Stimulated activated CD4-positive, alpha-beta T cell treated with anti-CD3 and anti-CD28 coated beads, Interleukin-2, amount 100 ng/mL, for 4 hours (primary cell): ENCODE measurements at places on chromosomes 3 and 15.

- DNase-seq: no peak
These were observed 71.5 kb upstream of the FILIP1L start for GRCh38 chr3:100185847-100186246.

DNA sequence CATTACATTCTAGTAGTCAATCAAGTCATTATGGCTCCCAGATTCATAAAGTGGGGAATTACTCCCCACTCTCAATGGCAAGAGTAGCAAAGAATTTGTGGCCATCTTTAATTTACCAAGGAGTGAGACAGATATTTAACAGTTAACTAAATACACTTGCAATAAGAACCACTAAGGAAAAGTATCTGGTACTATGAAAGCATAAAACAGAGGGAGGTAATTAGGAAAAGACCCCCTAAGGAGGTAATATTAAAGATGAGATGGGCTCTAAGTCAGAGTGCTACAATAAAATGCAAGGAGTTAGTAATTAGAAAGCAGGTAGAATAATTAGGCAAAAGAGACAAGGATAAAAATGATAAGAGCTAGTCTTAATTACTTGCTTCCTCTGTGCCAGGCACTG is 301.9 kb downstream of the CHL1 start:
- DNase-seq: no peak

DNA sequence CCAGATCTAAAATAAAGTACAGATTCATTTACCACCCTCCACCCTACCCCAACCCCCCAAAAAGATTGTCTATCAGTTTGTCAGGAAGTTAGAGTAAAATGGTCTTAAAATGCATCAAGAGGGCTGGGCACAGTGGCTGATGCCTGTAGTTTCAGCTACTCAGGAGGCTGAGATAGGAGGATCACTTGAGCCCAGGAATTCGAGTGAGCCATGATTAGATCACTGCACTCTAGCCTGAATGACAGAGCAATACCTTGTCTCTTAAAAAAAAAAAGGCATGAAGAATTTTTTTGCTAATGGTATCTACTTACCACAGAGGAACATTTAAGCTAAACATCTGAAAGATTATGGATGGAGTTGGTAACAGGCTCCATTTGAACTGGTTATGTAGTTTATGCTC is 71.0 kb downstream of the RBM6 start:
- DNase-seq: no peak

- no peak for DNase-seq
These were observed 202.5 kb downstream of the UBE3A start for GRCh38 chr15:25236143-25236860.

DNA sequence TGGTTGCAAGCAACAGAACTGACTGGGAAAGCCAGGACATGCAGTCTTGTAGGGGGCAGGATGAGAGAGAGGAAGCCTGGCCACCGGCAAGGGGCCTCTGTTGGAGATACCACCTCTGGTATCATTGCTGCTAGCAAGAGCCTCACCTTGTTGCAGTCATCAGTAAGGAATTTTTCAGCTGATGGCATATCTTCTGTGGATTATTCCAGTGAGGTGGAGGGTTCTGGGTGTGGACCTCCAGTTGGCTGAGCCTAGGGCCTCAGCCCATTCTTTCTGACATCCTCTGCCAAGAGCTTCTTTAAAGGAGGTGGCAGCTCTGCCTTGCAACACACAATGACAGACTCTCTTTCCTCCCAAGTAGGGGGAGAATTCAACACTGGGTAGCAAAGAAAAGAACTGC is 128.9 kb downstream of the AQP9 start:
- no peak for DNase-seq

- no peak for DNase-seq
These were observed 14.4 kb downstream of the MASP1 start for GRCh38 chr3:187277129-187277462.

- no peak for DNase-seq
These were observed 69.6 kb upstream of the ATP10A start for GRCh38 chr15:25932696-25933095.

DNA sequence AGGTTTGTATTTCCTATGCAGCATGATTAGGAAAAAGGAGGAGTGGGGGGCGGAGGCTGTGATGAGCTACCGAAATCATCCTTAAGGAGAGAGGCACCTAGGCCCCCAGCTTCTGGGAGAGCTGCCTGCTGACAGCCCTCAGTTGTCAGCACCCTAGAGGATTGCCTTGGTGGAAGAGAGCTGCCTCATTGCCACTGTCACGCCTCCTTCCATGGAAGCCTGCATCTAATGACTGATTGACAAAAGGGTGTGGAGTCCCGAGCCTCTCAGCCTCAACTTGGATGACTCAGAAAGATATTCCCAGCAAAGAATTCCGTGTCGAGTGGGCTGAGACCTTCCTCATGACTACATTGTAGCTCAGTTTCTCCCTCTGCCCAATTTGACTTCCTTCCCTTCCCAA is 320.4 kb upstream of the PROK2 start:
- DNase-seq: no peak

DNA sequence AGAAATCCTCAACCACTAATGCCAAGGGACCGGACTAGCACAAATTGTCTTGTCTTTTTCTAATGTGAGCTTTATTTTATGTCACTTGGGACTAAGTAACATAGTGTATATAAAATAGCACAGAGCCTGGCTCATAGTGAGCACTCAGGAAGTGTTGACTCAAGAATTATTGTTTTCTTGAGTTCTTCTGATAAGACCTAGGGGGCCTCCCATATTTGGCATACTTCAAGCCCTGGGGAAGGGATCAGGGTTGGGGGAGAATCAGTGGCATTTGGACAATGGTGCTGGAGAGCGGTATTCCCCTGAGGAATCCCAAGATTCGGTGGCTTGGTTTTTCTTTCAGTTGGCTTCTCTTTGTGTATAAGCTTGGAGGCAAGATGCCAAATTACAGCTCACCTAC is 19.4 kb downstream of the ZNF80 start:
- no peak for DNase-seq

- no peak for DNase-seq
These were observed 108.3 kb downstream of the LRIG1 start for GRCh38 chr3:66392512-66392911.

DNA sequence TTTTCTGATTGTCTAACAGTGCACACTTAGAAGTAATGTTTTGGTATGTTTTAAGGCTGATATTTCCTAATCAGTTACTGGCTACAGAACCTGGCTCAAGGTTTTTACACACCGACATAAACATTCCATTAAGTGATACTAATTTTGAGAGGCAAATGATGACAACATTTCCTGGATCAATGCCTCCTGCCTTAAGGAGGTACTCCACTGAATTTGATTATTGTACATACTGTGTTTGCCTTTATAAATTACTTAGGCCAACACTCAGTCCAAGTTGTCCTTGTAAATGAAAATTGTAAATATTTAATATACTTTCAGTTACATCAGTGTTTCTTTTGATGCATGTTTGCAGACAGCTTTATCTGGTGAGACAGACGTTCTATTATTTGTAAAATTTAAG is 24.2 kb upstream of the LXN start:
- no peak for DNase-seq

GRCh38 chr3:155076888-155077287 is 3.2 kb upstream of the MME start:
- DNase-seq: no peak

DNA sequence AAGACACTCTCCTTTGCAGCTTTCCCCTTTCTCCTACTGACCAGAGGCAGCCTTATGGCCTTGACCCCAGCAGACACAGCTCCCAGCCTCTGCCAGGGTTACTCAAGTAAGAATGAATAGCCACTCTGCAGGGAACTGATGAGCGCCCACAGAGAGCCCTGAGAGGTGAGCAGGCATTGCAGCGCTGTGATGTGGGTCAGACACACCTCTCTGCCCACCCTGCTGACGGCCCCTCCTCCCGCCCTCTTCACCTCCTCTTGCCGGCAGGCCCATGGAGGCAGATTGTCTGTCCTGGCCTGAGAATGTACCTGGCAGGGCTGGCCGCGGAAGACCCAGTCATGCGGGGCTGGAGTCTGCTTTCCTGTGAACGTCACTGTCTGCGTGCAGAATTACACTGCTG is 512.6 kb upstream of the PPP2R3A start:
- DNase-seq: no peak

GRCh38 chr3:137468446-137468845 is 295.7 kb upstream of the SOX14 start:
- DNase-seq: no peak

GRCh38 chr15:64581408-64581761 is 121.0 kb downstream of the ZNF609 start:
- DNase-seq: no peak

DNA sequence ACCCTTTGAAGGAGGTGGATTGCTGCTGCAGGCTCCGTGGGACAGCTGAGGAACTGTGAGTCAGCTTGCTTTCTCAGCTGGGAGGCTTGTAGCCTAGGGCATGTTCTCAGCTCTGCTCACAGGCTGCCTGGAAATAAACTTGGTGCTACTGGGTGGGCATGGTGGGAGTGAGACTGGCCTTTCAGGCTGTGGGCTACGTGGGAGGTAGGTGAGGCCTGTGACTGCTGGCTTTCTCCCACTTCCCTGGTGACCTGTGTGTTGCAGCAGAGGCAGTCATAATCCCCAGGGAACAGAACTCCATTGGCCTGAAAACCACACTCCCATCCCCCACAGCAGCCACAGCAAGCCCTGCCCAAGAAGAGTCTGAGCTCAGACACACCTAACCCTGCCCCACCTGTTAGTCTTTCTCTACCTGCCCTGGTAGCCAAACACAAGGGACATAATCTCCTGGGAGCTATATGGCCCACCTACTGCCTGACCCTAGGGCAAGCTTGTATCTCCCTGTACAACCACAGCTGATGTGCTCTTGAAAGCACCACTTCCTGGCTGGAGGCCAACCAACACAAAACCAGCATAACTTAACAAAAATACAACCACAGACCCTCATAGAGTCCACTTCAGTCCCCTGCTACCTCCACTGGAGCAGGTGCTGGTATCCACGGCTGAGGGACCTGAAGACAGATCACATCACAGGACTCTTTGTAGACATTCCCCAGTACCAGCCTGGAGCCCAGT is 236.5 kb downstream of the SQOR start:
- DNase-seq: no peak

- no peak for DNase-seq
These were observed 207.0 kb upstream of the NR2E3 start for GRCh38 chr15:71603379-71603778.

- no peak for DNase-seq
These were observed 277.5 kb upstream of the TBL1XR1 start for GRCh38 chr3:177474652-177475355.

DNA sequence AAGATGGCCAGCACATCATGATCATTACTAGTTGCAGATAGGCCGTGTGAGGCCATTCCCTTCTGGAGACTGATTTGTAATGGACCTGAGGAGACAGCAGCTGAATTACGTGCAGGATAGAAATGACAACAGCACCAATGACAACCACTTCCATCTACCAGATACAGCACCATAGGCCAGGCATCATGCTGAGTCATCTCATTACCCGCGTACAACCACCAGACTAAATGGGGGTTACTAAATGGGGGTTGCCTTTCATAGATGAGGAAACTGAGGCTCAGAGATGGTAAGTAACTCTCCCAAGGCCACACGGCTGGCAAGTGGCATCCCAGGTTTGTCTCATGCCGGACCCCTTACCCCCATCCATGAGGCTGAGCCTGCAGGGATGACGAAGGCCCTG is 32.8 kb upstream of the FAM107A start:
- no peak for DNase-seq

- no peak for DNase-seq
These were observed 171.0 kb upstream of the NANOGP8 start for GRCh38 chr15:35256141-35256540.

DNA sequence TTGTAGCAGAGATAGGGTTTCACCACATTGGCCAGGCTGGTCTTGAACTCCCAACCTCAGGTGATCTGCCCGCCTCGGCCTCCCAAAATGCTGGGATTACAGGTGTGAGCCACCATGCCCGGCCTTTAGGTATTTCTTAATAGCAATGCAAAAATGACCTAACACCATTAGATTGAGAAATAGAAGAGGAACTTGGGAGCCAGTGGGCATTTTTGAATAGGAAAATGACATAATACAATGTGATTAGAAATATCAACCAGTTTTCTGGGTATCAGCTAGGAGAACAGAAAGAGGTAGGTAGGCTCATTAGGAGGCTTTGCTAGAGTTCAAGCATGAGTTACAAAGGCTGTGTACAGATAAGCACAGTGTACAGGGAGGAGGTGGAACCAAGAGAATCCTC is 101.8 kb upstream of the TBC1D5 start:
- no peak for DNase-seq

DNA sequence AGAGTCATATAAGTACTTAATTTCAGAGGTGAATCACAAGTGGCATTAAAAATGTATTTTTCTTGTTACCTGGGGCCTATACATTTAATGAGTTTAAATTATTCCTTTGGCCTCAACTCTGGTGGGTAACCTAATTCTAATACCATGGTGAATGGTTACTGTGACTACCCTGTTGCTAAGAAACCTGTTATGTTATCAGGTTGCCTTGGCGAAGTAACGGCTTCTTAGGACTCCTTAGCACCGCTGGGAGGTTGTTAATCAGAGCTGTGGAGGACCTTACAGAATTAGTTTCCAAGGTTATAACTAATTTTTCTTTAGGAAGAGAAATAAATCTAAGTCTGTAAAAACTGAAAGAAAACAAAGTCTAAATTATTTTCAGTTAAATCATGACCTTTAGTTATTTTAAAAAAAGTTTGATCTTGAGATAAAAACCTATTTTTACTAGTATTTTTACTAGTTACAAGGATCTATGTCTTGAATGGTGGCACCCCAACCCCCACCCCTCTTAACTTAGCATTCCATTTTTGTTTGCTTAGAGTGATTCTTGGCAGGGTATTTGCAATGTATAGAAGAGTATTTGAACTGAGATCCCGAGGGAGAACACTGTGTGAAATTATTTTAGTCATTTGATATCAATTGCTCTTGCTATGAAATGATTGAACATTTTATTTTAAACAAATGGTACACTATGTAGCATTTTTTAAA is 155.5 kb downstream of the FNDC3B start:
- DNase-seq: no peak

DNA sequence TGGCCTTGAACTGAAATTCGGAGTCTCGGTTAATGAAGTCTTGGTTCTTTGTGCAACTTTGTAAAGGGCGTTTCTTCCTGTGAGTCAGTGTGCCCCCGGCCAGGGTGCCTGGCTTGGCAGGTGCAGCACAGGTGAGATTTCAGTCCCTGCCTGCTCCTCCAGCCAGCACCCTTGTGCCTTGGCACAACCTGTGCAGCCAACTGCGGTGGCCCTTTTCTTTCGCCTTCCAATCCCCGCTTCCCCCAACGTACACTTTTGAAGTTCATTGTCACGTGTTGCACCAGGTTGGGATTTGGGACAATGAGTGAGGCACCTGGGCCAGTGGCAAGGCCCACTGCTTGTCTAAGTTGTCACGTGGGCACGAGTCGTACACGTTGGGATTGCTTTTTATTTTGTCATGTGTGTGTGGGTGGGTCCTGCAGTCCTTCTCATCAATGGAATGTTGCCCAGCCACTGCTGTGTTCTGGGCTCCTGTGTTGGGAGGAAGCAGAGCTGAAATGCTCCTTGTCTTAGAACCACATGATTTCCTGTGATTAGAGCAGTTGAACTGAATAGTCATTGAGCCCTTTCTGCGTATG is 242.9 kb upstream of the BHLHE40 start:
- DNase-seq: no peak
